Right lung (tissue), 10 donors: ENCODE measurements at places on chromosomes 6 and 20.

- no peak for DNase-seq
Observed at GRCh38 chr6:52574709-52575501, 2.0 kb downstream of the TRAM2 start.

DNA sequence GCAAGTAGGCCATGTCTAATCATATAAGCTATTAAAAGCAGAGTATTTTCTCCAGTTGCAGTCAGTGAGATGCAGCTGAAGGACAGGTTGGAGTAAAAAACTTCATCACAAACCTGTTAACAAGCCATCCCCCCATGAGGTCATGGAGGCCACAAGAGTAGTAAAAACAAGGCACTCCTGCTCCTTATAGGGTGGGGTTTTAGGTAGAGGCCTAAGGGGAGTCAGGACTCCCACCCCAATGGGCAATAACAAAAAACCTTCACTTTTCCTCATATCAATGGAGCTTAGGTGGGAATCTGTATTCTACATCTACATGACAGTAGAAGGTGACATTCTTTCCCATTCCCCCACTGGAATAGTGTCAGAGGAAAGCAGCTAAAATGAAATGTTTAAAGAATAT, 428.1 kb upstream of the KHDRBS2 start:
- no peak for DNase-seq

- no peak for DNase-seq
Observed at GRCh38 chr6:157374889-157375443, 6.0 kb upstream of the ZDHHC14 start.

DNA sequence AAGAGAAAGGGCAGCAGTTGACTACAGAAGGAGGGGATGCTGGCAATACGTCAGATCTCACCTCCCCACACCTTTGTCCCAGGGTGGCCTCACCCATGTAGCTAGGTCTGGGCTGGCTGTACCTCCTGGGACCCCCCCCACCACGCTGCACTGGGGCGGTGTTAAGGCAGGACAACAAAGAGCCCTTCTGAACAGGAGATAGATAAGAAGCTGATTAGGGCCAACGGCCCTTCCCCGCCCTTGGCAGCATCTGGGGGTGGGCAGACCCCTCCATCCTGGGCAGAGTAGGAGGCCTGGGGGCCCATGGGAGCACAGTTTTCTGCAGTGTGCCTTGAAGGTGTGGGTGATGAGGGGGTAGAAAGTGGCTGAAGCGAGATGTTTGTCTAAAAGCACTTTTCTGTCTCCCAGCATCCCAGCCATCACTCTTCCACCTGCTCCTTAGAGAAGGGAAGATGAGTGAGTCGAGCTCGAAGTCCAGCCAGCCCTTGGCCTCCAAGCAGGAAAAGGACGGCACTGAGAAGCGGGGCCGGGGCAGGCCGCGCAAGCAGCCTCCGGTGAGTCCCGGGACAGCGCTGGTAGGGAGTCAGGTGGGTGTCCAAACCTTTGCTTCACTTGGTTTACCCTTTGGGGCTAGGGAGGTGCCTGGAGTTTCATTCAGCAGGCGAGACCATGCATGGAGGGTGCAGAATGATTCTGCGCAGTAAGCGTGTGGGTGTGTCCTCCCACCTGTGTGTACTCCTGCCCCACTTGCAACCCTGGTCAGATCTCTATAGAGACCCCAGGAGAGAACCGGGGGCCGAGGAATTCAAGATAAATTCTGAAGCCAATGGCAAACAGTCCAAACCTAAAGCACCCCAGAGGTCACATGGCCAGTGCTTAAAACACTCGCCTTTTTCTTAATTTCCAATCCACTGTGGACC, 3.9 kb downstream of the HMGA1 start:
- DNase-seq: no peak

DNA sequence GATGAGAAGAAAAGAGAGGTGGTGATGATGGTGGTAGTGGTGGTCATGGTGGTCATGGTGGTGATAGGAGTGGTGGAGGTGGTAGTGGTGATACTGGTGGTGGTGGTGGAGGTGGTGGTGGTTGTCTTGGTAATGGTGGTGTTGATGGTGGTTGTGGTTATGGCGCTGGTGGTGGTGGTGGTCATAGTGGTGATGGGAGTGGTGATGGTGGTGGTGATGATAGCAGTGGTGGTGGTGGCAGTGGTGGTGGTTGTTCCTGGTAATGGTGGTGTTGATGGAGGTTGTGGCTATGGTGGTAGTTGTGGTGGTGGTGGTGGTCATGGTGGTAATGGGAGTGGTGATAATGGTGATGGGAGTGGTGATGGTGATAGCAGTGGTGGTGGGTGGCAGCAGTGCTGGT, 36.8 kb downstream of the HAO1 start:
- no peak for DNase-seq

- DNase-seq: no peak
Observed at GRCh38 chr6:63584125-63584514, 11.8 kb downstream of the LOC128125822 start.

- DNase-seq: no peak
Observed at GRCh38 chr6:63817492-63818050, 182.0 kb downstream of the PHF3 start.
